ENCODE measurements at places on chromosomes 2 and 18.
A peak's percentile ranks its signal among the peaks of the same experiment; 100 is the strongest.

- no peak for DNase-seq
Observed at GRCh38 chr2:240168546-240169361, 28.3 kb upstream of the OTOS start.

DNA sequence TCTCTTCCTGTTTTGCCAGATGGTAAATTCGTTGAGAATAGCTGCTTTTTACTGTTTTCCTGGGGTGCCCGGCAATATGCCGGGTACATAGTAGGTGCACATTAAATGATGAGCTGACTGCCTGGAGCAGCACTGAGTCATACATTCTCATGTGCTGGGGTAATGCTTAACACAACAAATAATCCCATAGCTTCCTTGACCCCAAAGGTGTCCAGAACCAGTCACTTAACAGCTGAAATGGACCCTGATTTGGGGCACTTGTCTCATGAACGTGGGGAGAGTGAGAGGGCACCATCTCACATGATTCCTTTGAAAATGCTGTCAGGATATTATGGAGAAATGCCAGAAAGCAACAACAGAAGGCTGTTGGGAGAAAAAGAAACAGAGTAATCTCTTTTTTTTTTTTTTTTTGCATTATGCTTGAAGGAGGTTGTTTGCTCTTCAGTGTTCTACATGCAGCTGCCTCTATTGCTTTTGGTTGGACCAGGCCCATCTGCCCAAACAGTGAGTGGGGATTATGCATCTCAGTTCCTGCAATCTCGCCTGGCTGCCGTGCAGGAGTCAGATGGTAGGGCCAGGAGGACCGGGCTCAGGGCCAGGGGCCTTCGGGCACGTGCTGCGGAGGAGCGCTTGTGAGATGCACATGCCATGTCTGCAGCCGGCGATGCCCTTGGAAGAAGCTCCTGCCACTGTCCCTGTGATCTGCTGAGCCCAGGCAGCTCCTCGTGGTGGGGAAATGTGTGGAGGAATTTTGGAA lies 162.1 kb downstream of the SH3RF3 start:
- DNase-seq, result no peak

GRCh38 chr2:224846686-224847085 lies 130.5 kb upstream of the CCDC195 start:
- no peak for DNase-seq

- no peak for DNase-seq
Observed at GRCh38 chr2:85131116-85131515, 2.1 kb upstream of the TCF7L1 start.

DNA sequence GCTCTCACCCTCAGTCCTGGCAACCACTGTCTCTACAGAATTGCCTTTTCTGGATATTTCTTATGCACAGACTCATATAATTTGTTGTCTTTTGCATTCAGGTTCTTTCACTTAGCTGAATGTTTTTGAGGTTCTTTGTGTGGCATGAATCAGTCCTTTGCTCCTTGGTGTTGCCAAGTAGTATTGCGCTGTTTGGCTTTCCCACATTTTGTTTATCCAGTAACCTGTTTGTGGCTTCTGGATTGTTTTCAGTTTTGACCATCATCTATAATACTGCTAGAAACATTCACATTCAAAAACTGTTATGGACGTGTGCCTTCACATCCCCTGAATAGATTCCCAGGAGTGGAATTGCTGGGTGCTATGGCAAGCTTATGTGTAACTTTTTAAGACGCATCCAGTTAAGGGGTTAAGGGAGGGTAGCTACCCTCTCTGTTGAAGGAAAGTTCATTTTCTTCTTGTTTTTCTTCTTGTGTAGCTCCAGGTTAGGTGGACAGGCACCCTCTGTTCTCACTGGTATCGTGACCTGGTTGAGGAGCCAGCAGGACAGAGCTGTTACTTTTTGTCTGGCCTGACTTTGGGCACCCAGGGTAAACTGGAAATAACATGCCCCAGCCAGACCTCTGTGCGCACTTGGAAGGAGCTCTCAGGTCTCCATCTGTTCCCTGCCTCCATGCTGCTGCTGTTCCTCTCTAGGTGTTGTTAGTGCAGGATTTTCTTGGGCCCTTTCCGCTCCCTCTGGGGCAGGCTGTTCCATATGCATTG lies 29.6 kb downstream of the ARHGAP25 start:
- no peak for DNase-seq

DNA sequence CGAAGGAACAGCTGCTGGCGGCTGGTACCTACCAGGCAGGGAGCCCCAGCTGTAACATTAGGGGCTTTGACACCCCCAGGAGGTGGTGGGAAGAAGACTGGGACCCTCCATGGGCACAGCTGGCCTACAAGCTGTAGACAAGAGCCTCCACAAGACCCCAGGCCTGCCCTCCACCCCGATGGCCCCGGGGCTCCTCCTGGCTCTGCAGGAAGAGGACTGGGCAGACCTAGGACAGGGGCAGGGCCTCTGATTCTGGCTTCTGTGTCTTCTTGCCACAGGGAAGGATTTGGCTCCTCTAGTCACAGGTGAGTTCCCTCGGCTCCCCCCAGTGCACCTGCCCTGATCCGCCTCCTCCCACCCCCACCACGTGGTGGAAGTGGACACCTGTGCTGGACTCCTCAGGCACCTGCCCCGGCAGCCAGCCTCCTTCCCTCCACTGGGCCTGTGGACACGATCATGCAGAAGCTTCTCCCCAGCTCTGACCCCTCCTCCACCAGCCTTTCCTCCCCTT lies 53.4 kb upstream of the ODC1 start:
- no peak for DNase-seq

DNA sequence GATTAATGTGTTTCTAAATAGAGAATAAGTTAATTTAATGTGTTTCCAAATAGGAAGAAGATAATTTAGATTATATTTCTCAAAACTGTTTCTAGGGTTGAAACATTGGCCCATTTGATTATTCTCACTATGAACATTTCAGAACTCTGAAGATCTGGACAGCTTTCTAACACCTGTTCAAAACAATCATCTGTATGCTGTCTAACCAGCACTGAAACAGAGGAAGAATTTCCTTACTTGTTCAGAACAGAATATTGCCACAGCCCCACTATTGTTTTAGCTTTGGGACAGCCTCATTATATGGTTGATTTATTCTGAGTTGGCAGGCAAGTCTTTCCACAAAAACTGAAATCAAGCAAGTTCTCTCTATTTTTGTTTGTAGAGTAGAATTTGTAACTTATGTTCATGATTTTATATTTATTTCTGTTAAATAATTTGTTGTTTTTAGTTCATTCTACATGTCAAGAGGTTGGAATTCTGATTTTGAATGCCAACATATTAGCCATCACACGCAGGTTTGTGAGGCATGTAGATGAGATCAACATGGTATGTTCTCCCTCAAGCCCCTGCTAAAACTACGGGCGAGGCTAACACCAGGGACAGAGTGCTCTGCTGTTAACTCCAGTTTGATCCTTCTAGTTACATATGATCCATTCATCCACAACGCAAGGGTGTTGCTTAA lies 11.2 kb downstream of the IL18RAP start:
- DNase-seq, result no peak

DNA sequence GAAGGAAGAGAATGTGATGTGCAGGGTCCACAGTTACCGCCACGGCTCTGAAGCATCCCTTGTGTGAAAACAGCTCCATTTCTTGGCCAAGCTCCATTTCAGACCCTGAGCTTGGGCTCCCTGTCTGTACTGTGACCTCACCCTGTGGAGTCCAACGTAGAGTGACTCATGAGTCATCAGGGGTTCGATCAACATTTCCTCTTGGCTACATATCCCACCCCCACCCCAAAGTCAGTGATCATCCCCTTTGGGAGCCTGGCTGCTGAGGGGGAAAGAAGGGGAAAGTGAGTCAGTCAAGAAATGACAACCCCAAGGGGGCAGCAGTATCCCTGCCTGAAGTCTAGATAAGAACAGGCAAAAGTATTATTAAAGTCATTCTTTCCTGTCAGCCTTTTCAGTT lies 62.2 kb downstream of the PAPOLG start:
- DNase-seq, result peak; percentile 54

DNA sequence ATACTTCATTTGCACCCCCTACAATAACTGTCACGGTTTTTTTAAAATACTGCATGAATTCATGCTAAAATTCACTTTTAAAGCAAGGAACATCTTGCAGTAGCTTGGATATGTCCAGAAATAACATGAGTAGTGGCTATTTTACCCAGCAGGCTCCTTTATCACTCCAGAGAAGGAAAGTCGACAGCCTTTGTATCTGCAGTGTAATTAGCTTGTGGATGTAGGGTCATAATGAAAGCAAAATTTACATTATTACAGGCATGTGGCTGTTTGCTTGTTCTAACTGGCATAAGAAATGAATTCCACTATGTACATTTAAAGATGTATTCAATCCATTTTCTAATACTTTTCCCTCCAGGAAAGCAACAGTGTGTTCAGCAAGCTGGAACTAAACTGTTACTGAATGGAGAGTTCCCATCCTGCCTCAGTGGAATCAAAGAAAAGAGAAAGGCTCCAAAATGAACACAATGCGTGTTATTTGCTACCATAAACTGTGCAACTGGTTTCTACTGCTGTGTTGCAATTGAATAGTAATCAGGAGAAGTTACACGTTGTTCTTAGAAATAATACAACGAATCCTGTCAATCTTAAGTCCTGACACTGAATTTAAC lies 321.2 kb upstream of the VRK2 start:
- DNase-seq, result no peak

DNA sequence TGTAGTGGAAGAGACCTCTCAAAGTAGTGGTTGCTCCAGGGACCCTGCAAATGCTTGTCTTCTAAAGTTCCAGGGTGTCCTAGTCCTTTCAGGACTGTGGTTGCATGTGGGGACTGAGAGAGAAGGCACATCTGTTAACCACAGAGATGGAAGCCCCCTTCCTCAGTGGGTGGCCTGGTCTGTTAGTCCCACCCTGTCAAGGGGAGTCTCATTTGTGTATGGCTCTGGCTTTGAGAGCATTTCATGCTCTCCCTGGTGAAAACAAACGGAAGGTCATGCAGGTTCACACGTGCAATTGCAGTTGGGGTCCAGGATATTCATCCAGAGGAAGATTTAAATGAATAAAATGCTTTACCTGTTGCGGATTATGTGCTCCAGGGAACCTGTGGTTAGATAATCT lies 219.6 kb downstream of the PRKCE start:
- DNase-seq, result no peak

GRCh38 chr2:48391616-48392015 lies 138.3 kb upstream of the STON1 start:
- no peak for DNase-seq

DNA sequence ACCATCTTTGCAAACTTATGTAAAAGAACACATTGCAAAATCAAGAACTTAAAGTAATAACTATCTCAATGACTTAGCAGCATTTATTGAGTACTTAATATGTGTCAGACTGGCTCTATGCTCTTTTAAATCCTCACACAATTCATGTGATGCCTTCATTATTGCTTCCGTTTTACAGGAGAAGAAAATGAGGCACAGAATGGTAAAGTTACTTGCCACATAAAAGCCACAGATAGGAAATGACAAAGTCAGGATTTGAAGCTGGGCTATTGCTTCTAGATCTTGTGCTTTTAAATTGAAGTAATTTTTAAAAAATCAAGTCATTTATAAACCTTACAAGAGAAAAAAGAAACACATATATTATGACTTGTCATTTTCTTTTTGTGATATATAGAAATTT lies 174.2 kb downstream of the WDR7 start:
- no peak for DNase-seq

DNA sequence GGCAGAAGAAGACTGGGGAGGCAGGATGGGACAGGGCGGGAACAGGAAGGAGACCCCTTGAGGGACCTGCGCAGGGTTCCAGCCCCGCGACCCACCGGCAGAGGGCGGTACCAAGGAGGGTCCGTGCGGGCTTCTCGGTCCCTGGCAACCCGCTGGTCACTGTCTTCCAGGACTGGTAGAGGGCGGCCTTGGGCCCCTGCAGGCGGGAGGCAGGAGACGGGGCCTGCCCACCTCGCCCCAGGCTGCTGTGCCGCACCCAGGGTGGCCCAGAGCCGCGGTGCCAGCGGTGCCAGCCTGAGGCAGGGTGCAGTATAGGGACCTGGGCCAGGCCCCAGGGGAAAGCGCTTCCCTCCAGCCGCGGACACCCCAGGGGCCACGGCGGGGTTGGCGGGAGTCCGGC lies 34.5 kb downstream of the NEURL3 start:
- DNase-seq, result peak; percentile 52

GRCh38 chr2:234487356-234487755 lies 9.5 kb downstream of the ARL4C start:
- no peak for DNase-seq

DNA sequence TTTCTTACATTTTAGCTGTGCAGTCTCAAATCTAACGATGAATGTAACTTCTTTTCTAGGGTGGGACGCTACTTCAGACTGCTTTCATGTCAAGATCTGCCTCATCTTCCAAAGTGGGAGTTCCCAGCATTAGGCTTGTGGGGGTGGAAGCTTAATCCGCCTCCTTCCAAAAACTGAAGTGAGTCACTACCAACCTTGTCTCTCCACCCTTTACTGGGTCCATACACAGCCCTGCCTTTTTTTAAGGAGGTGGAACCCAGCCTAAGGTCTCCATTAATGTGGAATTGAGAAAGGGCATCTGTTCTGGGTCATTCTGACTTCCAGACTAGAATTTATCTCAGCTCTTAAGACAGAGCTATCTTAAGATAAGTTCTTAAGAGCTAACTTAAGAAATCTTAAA lies 42.0 kb upstream of the NFE2L2 start:
- DNase-seq, result no peak

- DNase-seq, result no peak
Observed at GRCh38 chr2:219451661-219452360, 17.2 kb downstream of the SPEG start.

DNA sequence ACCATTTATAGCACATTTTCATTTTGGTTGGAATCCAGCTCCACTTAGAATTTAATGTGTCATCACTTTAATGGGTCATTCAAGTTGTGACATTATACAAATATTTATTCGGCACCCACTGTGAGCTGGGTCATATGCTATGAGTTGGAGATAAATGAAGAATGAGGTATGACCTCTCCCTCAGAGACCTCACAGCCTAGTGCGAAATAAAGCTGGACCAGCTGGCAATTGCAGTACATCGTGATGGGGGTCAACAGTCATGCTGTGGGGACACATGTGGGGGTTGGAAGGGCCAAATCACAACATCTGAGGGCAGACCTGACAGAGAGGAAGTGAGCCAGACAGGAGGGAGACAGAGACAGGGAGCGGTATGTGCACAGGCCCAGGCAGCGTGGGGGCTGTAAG lies 175.4 kb downstream of the MAIP1 start:
- DNase-seq, result no peak

- DNase-seq, result no peak
Observed at GRCh38 chr18:71388148-71388547, 1099.3 kb downstream of the SOCS6 start.

Data from activated T-cell treated with anti-CD3 and anti-CD28 coated beads for 48 hours (primary cell).